ENCODE measurements at places on chromosomes 16 and 17.

DNA sequence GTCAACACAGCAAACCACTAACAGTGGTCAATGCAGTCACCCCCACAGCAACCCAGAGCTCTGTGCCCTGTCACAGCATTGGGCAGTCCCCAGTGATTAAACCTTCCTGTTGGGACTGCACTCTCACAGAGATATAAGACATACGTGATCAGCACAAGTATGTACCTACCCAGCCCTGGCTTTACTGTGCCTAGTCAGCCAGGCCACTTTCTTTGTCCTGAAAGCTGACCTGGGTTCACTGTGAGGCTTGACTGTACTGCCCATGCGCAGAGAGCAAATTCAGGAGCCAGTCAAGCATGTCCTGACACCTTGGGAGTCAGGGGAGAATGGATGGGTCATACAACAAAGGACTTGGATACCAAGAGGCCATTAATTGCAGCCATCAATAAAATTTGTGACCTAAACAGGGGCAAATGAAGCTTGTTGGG is 10.9 kb upstream of the TMEM170A start:
- DNase-seq = no peak

DNA sequence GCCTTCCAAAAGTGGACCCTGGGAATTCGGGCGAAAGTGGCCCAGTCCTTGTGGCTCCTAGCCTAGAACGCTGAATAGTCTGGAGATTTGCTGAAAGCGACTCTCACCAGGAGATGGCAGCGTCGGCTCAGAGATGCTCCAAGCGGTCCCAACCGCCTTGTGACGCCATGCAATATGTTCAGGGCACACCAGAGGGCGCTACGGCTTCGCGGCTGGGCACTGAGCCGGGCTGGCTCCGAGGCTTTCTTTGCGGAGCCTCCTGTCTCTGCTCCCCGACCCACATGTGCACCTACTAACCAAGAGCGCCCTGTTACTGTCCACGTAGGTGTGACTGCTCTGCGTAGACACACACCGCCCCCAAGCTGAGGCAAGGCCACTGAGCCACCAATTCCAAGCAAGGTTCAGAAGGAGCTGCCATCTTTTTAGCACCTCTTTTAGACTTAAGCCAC is 36.9 kb downstream of the SYCE1L start:
- peak; percentile 91 for DNase-seq

DNA sequence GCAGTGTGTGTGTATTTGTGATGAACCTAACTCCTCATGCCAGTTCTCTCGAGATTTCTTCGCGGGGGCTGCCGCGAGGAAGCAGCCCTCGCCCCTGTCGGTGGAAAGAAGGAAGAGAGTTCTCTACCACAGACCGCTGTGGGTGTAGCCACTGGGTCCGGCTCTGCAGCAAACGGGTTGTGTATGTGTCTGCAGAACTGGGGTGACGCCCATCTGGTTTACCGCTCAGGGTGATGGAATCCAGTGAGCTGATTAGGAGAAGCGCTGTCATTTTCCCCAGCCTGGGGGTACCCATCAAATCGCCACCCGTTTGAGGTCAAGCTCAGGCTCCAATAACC is 7.7 kb downstream of the CORO6 start:
- no peak for DNase-seq

GRCh38 chr17:72985882-72986720 is 106.4 kb downstream of the SLC39A11 start:
- peak; percentile 63 for DNase-seq

- DNase-seq = peak; percentile 30
These were observed 74.0 kb downstream of the SEC14L1 start for GRCh38 chr17:77214743-77215142.

- DNase-seq = no peak
These were observed 191.9 kb upstream of the AXIN2 start for GRCh38 chr17:65753348-65753747.

DNA sequence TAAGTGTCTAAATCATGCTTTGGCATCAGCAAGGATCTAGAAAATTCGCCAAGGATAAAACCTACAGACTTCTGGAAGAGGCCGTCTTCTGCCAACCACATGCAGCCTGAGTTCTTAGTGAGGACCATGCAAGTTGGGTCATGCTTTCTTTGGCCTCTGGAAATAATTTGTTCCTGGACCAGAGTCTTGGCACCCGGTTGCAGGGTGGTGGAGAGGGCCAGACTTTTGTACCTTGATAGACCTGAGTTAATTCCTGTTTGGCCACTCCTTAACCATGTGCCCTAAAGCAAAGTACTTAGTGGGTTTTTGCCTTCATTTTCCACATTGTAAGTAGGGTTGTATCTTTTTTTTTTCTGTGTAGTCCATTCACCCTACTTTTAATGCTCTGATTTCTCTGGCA is 283.4 kb upstream of the IRX5 start:
- no peak for DNase-seq
